K562 (cell line): ENCODE measurements at places on chromosomes 12 and 14. TPM values are rescaled to one million over a fixed set of nuclear protein-coding genes. Genes with fewer than 3 reads are reported as not detected.
A peak's percentile ranks its signal among the peaks of the same experiment; 100 is the strongest.

WDHD1 gene
- 34.1 and 40.5 TPM in 2 replicates for total RNA-seq

DNA sequence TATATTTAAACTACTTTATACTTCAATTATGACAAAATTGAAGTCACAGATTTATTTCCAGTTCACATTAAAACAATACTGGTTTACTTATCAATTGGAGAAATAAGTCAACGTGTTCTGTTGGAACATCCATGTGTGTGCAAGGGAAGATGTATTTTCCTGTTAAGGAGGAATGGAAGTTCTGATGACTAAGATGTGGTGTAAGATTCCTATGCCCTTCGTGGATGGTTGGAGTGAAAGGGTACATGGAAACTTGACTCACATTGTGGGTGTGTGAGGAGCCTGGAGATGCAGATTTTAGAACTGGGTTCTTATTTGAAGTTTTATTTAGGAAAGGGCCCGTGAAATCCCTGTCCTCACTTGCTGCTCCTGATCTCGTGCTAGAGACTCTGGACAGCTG, 95.3 kb downstream of the CATSPERB start:
- no peak for DNase-seq

GRCh38 chr14:65344011-65344410, 68.5 kb upstream of the FUT8 start:
- DNase-seq = no peak

DNA sequence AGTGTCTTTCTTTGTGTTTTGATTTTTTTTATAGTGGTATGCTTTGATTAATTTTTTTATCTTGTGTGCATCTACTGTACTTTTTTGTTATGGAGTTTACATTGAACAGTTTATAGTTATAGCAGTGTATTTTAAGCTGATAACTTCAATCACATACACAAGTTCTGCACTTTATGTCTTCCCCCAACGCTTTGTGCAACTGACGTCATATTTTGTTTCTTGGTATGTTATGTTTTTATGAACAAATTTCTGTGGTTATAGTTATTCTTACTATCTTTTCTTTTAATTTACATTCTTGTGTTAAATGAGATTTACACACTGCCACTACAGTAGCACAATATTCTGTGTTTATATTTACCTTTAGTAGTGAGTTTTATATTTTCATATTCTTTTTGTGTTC, 197.1 kb downstream of the SNAPC1 start:
- DNase-seq = no peak

OLR1 gene
- 0.45 TPM in 1 of 2 replicates, not detected in the other for total RNA-seq

DNA sequence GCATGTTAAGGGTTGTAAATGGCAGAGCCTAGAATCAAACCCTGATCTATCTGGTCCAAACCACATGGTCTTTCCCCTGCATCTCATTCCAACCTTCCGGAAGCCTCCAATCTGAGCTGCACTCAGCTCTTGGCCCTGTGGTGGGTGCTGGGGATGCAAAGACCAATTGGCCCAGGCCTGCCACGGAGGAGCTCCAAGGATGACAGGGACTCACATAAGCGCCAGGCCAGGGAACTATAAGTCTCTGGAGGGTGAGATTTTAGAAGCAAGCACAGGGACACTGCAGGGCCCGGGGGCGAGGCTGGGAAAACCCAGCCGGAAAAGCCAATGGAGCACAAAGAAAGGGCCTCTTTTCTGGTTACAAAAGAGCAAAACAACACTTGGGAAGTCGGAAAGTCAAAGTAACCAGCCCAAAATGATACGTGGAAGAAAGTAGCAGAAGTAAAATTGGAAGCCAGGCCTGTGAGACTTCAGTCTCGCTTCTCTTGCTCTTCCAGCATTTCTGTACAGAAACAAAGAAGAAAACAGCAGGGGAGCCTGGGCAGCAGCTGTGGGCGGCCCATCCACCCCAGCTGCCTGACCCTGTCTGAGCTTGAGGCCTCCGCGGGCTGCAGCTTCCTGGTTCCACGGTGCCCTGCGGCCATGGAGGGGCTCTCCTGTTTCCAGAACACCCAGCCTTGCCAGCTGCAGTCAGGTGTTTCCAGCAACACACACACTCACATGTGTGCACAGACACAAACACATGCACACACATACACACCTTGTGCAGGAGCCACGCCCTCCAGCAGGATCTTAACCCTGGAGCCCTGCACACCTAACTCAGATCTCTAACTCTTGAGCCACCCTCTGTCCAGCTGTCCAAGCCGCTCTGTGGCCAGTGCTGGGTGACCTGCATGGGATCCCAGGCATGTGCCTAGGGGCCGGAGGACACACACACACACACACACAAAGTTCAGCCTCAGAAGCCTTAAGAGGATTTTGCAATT, 178.2 kb downstream of the BCL11B start:
- DNase-seq = no peak

TMEM179 gene
- total RNA-seq = not detected in 2 replicates

GRCh38 chr12:19402743-19403431, 36.4 kb upstream of the AEBP2 start:
- DNase-seq = no peak

NTS gene
- not detected in 2 replicates for total RNA-seq

DNA sequence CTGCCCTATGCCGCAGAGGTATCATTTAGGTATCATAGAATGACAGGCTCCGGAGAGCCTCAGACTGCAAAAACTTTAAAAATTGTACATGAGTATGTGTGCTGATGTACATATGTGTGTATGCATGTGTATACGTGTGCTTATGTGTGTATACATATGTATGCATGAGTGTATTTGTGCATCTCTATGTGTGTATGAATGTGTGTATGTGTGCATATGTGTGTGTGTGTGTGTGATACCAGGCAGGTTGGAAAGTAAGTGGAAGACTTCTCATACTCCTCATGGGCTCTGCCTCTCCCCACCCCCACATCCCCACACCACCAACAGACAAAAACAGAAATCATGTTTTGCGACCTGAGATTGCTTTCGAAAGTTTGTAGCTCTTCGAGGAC, 621 bp upstream of the TMEM117 start:
- no peak for DNase-seq

GRCh38 chr12:45729233-45730083, at the start of gene ARID2:
Gene ARID2, plus strand, starts transcription at chr12:45729706. Its CDS starts 131 bp downstream, at chr12:45729837.
- DNase-seq = peak; percentile 72

GRCh38 chr12:72082986-72083820, 144.6 kb downstream of the TPH2 start:
- no peak for DNase-seq

LBHD2 gene
- not detected in 2 replicates for total RNA-seq

- no peak for DNase-seq
These were observed 81.8 kb downstream of the SLC38A1 start for GRCh38 chr12:46187023-46187422.

DNA sequence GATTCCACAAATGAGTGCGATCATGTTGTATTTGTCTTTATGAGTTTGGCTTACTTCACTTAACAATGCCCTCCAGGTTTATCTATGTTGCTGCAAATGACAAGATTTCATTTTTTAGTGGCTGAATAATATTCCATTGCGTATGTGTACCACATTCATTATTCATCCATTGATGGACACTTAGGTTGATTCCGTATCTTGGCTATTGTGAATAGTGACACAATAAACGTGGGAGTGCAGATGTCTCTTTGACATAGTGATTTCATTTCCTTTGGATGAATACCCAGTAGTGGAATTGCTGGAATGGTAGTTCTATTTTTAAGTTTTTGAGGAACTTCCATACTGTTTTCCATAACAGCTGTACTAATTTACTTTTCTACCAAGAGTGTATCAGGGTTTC, 23.5 kb downstream of the AKAP6 start:
- DNase-seq = no peak

- DNase-seq = no peak
These were observed 388.1 kb upstream of the TMPO start for GRCh38 chr12:98127336-98127679.

STON2 gene
- 89.4 and 99.3 TPM in 2 replicates for total RNA-seq

- no peak for DNase-seq
These were observed at the start of gene CLEC12A for GRCh38 chr12:9971181-9971580. Gene CLEC12A, plus strand, starts transcription at chr12:9971409. Its CDS starts 188 bp downstream, at chr12:9971597.

HOXC12 gene
- 0.11 and 0.27 TPM in 2 replicates for total RNA-seq

DNA sequence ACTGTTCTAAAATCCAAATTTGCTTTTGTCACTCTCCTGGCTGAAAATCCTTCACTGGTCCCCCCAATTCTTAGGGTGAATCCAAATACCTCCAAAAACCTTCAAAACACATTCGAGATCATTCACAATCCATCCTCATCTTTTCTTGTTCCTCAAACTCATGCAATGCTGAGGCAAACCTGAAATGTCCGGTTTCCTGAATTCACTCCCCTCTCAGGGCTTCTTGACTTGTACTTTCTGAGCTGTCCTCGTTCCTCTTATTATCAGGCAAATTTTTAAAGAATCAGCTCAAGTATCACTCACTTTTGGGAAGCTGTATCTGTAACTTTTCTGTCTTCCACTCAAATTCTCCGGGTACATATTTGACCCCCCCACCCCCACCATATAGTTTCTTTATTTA, 84.9 kb upstream of the DUSP6 start:
- DNase-seq = no peak

GRCh38 chr12:57166971-57167371, 19.6 kb upstream of the LRP1-AS start:
- DNase-seq = peak; percentile 57
